ENCODE measurements at places on chromosomes 7 and 10.

- DNase-seq, result no peak
These were observed 75.3 kb upstream of the CPXM2 start for GRCh38 chr10:123966896-123967231.

DNA sequence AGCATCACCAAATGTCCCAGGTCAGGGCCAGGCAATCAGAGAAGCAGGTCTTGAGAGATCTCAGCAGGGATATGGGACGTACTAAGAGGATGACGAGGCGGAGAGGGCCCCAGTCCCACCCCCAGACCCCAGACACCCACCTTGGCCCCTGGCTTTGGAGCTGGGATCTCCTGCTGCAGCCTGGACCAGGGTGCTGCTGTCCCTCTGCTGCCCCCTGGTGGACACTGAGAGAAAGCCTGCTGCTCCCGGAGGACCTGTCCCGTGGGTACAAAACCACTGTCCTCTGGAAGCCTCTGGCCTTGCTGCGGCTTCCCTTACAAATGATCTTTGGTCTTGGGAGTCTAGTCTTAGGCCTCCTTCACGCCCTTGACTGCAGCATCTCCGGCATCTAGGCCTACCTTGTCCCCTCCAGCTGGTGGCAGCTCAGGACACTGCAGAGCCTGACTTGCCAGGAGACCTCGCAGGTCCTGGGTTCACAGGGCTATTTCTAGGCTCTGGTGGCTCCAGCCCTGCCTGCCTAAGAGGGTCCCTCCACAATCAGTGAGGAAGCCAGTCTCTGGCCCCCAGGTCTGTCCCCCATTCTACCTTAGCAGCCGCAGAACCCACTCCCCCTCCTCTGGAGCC is 97.1 kb downstream of the RGS10 start:
- peak; percentile 22 for DNase-seq

DNA sequence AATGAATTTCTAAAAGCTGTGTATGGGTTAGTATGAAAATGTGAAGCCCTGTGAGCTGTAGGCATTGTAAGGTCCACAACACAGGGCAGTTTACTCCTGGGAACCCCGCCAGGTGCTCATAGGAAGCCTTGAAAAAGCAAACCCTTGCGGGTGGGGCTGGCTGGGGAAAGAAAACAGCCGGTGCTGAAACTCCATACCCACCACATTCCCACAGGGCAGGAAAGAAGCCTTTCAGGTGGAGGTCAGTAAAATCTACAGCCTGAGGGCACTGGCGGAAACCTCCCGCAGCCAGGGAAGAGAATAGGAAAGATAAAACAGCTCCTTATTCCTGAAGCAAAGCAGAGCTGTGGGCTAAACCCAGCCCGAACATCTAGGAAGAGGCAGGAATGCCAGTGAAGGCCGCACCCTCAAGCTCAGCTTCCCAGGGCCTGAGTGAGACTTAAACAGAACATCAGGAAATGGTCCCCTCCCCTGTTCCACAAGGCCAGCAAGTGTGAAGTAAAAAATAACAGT is 34.7 kb downstream of the PODXL start:
- no peak for DNase-seq

DNA sequence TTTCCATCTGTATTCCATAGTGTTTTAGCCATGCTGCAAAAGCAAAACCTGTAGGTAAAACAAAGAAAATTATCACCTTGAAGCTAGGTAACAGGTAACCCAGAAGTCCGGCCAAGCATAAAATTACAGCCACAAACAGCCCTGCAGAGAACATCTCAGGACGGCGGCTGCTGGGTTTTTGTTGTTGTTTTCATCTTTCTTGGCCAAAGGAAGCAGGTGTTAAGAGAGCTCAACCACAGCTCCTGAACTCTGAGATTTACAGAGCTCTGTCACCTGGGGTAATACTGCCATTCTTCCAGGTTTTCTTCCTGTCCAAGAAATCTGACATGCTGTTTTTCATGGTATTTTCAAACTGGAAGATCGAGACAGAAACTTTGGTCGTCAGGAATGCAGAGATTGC is 847 bp upstream of the SCIN start:
- DNase-seq, result no peak

GRCh38 chr7:1569016-1569415 is 816 bp downstream of the PSMG3 start:
- DNase-seq, result no peak

DNA sequence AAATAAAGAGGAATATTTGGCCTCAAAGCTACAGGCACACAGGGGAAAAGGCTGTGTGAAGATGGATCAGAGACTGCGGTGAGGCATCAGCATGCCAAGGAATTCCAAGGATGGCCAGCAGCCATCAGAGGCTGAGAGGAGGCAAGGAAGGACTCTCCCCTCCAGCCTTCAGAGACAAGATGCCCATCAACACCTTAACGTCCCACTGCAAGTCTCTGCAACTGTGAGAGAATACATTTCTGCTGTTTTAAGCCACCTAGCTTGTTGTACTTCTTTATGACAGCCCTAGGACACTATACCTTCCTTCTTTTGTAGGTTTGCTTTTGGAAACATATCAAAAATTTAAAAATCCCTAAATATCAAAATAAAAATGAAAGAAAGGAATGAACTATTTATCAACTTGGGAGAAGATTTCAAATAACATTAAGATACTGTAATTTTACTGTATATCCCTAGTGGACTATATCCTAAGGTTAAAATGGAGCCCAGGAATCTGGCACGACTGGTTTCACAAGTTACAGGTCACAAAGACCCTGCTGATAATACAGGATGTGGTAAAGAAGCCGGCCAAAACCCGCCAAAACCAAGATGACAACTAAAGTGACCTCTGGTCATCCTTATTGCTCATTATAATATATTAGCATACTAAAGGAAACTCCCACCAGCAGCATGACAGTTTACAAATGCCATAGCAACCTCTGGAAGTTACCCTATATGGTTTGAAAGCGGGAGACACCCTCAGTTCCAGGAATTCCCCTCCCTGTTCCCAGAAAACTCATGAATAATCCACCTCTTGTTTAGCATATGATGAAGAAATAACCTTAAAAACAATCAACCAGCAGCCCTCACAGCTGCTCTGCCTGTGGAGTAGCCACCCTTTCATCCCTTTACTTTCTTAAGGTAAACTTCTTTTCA is 185.2 kb downstream of the AVL9 start:
- DNase-seq, result no peak

GRCh38 chr7:5686131-5686530 is 95.3 kb downstream of the RNF216 start:
- no peak for DNase-seq

GRCh38 chr10:74963549-74963948 is 137.1 kb downstream of the KAT6B start:
- DNase-seq, result no peak

DNA sequence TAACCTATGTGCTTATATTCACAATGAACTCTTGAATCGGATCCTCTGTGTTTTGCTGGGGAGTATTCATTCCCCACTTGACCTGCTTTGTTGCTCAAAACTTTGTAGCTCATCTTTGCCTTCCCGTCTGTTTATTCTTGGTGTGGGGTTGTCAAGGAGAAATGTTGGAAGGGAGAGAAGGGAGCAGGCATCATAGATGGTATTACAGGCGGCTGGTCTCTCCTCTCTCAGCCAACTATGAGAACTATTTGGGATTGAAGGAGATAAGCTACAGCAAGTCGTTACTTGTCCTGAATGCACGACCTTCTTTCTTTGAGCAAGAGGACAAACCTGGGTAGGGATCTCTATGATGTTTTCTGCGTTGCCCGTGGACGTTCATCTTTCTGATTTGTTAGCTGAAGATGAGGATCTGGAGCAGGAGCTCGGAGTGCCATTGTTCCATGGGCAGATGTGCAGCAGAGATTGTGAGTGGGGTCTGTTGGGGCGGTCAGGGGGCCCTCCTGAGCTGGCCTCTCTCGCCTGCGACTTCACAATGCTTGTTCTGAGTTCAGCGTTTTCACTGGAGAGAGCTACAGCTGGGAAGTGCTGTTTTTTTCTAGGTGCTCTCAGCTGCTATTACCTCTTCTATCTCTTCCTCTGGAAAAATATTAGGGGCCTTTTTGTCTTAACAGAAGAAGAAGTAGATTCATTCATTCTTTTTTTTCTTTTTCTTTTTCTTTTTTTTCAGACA is 126.9 kb upstream of the KLF6 start:
- DNase-seq, result no peak
